ENCODE measurements at places on chromosomes 3 and 15.
A peak's percentile ranks its signal among the peaks of the same experiment; 100 is the strongest.

- DNase-seq = no peak
Measured at GRCh38 chr3:179063945-179064560, 7.6 kb downstream of the ZMAT3 start.

DNA sequence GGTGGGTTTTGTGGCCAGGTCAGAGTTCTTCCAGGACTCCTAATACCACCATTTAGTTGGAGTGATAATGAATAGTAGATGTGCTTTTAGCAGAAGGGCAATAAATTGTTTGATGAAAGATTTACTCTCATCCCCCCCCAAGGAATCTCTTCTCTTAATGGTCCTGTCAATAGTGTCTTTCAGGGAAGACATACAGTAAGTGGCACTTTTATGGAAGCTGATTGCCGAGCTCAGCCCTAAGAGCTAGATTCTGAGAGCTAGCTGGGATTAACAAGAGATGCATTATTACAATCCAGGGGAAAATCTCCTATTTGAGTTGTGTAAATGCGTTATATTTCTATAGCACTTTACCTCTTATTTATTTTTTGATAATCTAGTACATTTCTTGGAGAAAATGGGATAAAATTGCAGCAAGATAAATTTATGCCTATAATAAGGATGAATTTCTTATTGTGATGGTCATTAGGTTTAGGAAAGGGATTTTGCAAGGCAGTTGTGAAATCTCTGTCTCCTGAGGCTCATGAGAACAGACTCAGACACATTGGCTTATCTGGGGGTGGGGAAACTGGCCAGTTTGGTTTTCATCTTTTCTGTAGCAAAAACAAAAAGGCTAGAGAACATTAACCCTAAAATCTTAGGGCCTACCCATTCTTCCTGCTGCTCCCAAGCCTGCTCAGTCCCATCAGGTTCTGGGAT lies 41.6 kb upstream of the CLSTN2 start:
- no peak for DNase-seq

- no peak for DNase-seq
Measured at GRCh38 chr3:21043139-21043538, 707.9 kb downstream of the ZNF385D start.

DNA sequence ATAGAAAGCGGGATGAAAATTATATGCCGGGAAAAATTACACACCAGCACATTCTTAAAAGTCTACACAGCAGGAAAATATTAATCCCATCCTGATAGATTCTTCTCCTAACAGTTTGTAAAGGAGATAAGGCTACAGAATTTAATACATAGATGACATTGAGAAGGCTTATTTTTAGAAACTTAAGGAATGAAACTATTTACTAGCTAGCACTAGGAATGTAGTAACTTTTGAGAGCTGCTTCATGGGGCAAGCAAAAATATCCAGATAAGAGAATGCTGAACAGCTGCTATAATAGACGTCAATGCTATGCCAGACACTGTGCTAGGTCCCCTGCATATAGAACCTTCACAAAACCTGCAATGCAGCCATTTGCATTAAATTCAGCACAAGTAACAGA lies 912.7 kb upstream of the NR2F2 start:
- no peak for DNase-seq

GRCh38 chr3:134904241-134904771 lies 109.2 kb downstream of the EPHB1 start:
- DNase-seq = no peak

DNA sequence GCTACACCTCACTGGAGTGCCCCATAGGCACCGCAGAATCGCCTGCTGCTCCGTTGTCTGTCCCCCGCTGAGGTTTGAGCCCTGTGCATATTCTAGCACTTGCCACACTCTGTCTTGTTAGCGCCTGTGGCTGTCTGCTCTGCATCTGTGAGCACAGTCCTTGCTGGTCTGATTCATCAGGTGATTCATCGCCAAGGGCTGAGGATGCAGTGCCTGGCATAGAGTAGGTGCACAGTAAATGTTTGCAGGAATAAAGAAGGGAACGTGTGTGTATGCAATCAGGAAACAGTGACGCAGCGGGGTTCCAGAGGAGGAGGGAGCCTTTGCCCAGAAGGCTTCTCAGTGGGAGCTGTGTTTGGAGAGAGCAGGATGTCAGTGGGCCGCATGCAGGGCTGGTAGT lies 124.0 kb upstream of the PLXNA1 start:
- DNase-seq = no peak

DNA sequence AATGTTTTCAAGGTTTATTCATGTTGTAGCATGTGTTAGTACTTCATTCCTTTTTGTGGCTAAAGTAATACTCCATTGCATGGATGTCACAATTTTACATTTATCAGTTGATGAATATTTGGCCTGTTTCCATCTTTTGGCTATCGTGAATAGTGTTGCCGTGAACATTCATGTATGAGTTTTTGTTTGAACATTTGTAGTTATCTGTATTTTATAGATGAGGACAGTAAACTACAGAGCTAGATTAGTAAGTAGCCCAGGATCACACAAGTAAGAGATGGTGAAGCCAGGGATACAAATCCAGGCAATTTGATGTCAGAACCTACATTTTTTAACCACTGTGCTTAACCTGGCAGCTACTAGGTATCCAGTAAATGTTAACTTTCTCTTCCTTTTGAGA lies 63.2 kb downstream of the ASTE1 start:
- DNase-seq = no peak

- DNase-seq = no peak
Measured at GRCh38 chr3:85594676-85595075, 635.9 kb downstream of the CADM2 start.

DNA sequence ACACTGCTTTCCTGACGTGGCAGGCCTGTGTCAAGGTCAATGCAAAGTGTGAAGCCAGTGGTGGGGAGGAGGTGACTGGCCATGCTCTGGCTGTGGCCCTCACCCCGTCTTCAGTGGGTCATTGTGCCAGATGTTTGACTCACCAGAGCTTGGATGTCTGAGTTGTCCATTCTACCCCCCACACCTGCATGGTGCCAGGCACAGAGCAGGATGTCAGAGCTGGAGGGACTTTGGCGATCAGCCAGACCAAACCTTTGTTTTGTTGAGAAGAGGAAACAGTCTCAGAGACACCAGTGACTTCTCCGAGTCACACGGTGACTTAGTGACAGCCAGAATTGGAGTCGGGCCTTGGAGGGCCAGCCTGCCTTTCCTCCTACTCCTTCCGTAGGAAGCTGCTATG lies 49.5 kb downstream of the SMAD6 start:
- no peak for DNase-seq

GRCh38 chr3:170762064-170762463 lies 107.9 kb downstream of the RPL22L1 start:
- DNase-seq = no peak

- no peak for DNase-seq
Measured at GRCh38 chr3:126317029-126317996, 39.9 kb downstream of the KLF15 start.

- DNase-seq = no peak
Measured at GRCh38 chr3:63940389-63940757, 28.2 kb upstream of the SCAANT1 start.

- DNase-seq = no peak
Measured at GRCh38 chr3:43862992-43863805, 172.5 kb downstream of the ABHD5 start.

- no peak for DNase-seq
Measured at GRCh38 chr15:24761704-24762302, 86.2 kb downstream of the NPAP1 start.

GRCh38 chr3:193744822-193745684 lies 152.0 kb downstream of the OPA1 start:
- no peak for DNase-seq

DNA sequence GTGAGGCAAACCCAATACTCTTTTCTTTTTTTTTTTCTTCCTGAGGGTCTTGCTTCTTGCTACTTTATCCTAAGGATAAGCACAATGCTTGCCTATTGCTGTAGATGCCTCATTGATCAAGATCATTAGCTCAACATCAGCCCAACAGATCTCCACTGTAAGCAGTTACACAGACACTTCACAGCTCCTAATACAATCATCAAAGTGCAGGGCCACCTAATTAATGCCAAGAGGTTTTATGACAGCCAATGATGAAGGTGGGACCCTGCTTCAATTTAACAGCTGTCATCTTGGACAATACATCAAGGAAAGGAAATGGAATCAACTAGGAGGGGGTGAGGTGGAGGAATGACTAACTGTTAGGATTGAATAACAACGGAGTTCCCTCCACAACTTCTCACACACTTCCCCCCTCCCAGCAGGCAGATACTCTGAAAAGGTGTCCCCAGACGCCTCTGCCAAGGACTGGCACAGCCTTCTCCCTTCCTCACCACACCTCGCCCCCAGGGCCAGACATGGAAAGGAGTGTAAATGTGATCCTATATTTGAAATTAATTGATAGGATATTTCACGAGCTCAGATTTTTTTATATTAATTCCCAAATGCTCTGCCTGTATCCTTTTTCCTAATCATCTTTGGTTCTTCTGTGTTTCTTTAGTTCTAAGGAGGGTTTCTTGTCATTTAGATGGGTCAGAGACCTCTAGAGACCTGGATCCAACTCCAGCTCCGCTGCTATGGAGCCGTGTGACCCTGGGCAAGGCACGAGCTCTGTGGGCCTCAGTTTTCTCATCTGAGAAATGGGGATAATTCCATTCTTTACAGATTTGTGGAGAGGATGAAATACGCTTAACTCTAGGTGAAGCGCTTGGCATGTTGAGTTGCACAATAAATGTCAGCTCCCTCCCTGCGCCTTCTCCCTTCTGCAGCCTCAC lies 1.2 kb downstream of the DCLK3 start:
- no peak for DNase-seq

DNA sequence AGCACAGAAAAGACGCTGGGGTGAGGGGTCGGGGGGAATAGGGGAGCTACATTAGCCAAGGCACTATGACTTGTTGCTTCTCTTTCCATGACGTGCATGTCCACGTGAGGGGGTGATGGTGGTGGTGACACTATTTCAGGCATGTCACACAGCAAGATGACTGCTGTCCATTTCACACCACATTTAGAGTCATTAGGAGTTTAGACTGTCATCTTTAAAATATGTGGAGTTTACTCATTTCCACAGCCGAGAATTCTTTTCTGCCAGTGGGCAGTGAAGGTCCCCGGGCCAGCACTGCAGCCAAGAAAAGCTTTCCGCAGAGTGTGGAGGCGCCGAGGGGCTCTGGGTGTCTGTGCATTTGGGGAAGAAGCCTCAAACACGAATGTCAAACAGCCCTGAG lies 954 bp upstream of the DGKG start:
- DNase-seq = no peak

GRCh38 chr15:63203451-63204090 lies 14.2 kb downstream of the RAB8B start:
- peak; percentile 28 for DNase-seq

DNA sequence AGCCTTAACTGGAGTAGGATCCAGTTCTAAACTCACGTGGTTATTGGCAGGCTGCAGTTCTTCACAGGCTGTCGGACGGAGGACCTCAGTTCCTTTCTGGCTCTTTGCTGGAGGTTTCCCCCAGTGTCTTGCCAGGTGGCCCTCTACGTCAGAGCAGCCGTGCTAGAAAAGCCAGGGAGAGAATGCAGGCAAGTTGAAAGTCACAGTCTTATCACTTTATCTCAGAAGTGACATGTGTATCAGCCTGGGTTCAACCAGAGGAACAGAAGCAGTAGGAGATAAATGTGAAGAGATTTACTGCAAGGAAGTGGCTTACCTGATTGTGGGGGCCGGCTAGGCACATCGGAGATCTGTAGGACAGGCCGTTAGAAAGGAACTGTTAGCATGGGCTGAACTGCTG lies 125.3 kb upstream of the BNIP2 start:
- DNase-seq = peak; percentile 11

GRCh38 chr15:42363942-42364341 lies 4.6 kb downstream of the CAPN3 start:
- no peak for DNase-seq

DNA sequence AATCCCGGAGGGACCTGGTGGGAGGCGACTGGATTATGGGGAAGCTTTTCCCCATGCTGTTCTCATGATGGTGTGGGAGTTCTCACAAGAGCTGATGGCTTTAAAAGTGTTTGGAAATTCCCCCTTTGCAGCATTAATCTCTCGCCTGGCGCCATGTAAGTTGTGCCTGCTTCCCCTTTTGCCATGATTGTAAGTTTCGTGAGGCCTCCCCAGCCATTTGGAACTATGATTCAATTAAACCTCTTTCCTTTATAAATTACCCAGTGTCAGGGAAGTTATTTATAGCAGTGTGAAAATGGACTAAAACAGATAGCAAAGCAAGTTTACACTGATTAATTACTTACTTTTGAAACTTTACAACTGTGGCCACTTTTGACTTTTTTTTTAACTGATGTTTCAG lies 10.6 kb upstream of the U2SURP start:
- DNase-seq = no peak

DNA sequence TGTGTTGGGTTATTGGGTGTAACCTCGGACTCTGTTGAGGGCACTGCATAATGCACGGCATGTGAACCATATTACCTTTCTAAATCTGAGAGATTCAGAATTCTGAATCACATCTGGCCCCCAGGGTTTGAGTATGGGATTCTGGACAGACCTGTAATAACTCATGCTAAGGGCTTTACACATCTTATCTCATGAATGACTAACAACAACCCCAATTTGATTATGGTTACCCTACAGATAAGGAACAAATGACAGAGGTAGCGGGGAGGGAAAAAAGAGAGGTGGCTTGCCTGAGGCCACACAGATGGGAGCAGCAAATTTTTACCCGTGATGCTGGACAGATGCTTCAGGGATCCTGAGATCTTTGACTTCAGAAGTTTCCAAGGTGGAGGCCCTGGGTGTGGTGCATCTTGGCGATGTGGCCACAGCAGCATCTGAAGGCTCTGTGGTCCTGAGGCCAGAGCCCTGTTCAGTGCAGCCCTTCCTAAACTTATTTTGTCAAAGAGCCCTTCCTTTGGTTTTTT lies 43.8 kb downstream of the POMGNT2 start:
- no peak for DNase-seq
